ENCODE measurements at places on chromosomes 7 and 10. TPM values are rescaled to one million over a fixed set of nuclear protein-coding genes. Genes with fewer than 3 reads are reported as not detected.
A peak's percentile ranks its signal among the peaks of the same experiment; 100 is the strongest.

Gene KIAA1549
- polyA plus RNA-seq: 9.9 TPM

- no peak for DNase-seq
Observed at GRCh38 chr10:128316121-128316726, 190.0 kb upstream of the MKI67 start.

GRCh38 chr7:7789551-7789988 is 71.2 kb upstream of the RPA3 start:
- no peak for DNase-seq

- peak; percentile 61 for DNase-seq
Observed at GRCh38 chr10:27948186-27948585, 50.7 kb downstream of the ODAD2 start.

- DNase-seq: no peak
Observed at GRCh38 chr10:336247-336646, 201.0 kb downstream of the ZMYND11 start.
